Type B pancreatic cell (in vitro differentiated cells): ENCODE measurements at places on chromosomes 13 and 19.

DNA sequence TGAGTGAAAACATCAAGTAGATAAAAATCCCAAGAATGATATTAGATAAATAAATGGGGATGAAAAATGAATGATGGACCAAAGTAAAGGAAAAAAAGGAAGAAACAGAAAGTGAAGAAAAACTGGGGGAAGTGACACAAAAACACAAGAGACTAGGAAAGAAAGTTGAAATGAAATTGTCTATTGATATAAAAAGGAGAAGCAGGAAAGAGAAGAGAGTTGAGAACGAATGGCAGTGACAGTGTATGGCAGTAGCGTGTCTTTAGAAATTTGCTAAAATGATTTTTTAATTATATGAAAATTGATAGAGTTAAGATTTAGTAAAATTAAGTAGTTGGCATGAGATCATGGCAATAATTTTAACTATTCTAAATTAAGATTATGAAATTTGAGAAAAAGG, 36.3 kb upstream of the SGCG start:
- DNase-seq, result no peak

- DNase-seq, result no peak
Measured at GRCh38 chr13:91346062-91346461, 1.4 kb upstream of the MIR17HG start.

- no peak for DNase-seq
Measured at GRCh38 chr13:99273128-99273527, 14.9 kb upstream of the GPR18 start.

DNA sequence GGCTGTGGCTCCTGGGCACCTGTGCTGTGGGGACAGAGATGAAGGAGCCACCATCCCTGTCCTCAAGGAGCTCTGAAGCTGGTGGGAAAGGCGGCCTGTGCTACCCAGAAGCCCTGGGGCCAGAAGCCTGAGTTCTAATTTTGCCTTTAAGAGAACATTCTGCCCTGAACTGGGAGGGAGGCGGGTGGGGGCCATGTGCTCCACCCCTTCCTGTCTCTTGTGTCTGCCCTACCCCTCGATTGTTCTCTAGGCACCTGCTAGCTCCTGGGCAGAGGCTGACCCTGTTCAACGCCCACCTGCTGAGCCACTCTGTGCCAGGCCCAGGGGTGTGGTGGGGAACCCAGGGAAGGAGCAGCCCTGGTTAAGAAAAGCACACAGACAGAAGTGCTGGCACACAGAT, 5.9 kb downstream of the TRAPPC6A start:
- DNase-seq, result no peak

DNA sequence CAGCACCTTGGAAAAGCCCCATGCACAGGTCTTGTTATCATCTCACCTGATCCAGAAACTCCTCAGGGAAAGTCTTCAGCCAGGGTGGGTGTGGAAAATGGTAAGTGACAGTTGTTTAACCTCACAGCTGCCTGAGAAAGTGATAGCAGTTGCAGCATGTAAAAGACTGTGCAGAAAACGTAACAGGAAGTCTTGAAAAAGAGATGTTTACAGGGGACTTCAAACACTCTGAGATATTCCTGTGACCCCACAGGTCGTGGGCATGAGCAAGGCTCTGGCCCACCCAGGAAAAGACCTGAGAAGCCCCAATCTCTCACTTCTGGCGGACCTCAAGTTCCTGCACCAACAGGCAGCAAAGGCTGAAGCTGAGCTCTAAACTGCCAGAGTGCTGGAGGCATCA, 826.9 kb downstream of the UQCRFS1 start:
- no peak for DNase-seq

DNA sequence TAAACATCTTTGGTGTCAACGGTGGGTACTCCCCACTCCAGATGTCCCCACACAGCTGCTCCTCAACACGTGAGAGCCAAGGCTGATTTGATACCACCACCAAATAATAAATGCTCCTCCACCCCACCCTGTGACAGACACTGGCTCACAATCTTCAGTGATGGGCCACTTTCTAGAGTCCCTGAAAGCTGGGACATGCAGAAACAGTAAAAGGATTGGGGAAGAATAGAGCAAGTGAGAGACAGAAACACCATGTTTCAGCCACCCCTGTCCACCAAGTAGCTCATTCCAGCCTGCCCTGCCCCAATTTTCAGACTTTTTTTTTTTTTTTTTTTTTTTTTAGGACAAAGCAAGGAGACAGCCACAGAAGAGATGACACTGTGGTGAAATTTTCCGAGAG, 1.6 kb downstream of the SLC46A3 start:
- DNase-seq, result no peak

- peak; percentile 40 for DNase-seq
Measured at GRCh38 chr19:46603195-46603637, 2.1 kb downstream of the CALM3 start.

DNA sequence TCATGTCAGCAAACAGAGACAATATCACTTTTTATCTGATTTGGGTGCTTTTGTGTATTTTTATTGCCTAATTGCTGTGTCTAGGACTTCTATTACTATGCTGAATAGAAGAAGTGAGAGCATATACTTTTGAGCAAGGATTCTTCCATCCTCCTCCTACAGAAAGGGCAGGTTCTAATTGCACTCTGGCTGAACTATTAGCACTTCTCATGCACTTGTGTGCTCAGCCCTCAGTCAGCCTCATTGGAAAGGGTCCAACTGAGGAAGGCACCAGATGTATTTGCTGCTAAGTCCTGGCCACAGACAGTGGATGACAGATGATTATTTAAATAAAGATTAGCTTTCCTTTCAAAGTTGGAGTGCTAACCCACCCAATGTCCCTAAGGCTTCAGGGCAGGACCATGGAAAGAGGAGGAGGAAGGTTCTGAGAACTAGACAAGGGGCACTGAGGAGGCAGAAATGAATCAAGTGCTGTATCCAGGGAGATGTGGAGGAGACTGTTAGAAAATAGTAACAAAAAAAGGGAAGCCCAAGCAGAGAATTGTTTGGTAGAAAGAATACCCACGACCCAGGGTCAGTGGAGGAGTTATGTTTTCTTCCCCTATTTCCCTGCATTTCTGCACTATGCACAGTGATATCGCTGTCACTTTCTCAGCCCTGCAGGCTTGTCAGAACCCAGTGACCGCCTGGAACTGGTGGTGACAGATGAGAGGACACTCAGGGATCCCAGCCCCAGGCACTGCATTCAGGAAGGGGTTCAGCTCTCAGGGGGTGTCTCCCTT, 8.0 kb downstream of the LILRB4 start:
- DNase-seq, result no peak

- DNase-seq, result no peak
Measured at GRCh38 chr13:98097749-98098148, 45.1 kb upstream of the FARP1 start.

- DNase-seq, result no peak
Measured at GRCh38 chr13:79477968-79478367, 3.0 kb upstream of the NDFIP2 start.

DNA sequence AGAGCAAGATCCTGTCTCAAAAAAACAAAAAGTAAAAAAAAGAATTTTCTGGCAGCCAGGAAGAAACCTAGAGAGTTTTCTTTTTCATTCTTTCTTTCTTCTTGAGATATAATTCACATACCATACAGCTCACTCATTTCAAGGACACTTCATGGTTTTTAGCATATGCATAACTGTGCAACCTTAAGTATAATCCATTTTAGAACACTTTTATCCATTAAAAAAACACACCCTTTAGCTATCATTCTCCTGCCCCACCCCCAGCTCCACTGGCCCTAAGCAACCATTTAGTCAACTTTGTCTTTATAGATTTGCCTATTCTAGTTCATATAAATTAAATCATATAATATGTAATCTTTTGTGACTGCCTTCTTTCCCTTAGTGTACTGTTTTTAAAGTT, 8.1 kb upstream of the IPO5 start:
- no peak for DNase-seq

DNA sequence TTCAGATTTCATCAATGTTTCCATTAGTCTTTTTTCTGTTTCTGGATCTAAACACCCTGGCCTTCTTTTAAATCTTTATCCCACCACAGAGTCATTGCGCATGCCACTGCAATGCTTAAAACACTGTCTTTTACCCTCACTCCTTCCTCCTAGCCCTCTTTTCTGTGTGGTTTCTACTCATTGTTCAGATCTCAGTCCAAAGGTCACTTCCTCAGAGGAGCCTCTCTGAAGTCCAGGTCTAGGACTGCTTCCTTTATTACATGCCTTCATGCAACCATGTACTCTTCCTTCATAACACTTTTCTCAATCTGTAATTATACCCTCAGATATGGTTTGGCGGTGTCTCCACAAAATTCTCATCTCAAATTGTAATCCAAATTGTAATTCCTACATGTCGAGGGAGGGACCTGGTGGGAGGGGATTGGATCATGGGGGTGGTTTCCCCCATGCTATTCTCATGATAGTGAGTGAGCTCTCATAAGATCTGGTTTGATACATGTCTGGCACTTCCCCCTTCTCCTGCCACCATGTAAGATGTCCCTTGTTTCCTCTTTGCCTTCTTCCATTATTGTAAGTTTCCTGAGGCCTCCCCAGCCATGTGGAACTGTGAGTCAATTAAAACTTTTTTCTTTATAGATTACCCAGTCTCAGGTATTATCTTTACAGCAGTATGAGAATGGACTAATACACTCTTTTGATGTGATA, 808.9 kb downstream of the DIAPH3 start:
- no peak for DNase-seq

- no peak for DNase-seq
Measured at GRCh38 chr19:55635334-55635717, 5.5 kb upstream of the ZNF580 start.

DNA sequence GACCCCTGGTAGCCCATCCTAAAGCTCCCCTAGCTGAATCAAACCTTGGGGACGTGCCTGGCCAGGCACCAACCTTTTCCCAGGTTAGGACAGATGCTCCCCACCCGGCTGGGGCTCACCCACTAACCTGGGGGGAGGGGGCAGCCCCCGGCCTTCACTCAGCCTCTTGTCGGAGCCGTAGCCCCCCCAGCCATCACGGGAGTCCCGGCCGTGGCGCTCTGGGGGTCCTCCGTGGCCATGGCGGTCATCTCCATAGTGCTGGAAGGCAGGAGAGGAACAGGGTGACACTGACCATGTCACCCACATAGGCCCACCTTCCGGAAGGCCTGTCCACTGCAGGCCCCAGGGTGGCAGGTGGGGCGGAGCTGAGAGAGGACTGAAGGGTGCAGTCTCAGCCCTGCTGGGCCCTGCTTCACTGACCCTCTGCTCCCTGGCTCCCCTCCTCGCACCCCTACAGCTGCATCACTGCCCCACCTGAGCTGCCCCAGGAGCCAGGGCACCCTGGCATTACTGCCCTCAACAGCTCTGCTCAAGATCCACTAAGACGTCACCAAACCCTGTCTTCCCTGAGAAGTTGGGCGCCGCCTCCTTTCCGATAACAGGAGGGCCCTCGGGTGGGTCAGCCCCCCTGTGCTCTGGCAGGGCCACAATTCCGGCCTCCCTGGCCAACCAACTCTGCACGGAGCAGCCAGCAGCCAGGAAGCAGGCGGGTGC, 22.6 kb upstream of the TINCR start:
- no peak for DNase-seq

DNA sequence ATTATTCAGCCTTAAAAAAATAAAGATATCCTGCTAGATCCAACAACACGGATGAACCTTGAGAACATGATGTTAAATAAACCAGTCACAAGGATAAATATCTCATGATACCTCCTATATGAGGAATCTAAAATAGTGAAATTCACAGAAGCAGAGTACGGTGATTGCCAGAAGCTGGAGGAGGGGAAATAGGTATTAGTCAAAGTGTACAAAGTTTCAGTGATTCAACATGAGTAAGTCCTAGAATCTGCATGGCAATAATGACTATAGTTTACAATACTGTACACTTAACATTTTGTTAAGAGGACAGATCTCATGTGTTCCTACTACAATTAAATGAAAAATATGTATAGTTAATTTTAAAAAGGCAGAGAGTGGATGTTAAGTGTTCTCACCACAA, 206.6 kb upstream of the SLC10A2 start:
- DNase-seq, result no peak

DNA sequence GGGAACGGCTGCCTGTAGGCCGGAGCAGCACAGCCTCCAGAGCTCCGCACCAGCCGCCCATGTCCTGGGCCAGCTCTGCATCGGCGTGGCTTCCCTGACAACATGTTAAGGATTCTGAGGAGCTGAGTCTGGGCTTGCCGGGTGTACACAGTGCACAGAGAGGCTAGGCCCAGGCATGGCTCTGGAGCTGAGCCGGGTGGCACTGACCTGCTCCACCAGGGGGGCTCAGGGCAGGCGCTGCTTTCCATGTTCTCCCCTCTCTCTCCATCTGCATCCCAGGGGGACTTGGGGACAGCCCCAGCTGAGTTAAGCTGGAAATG, 31.6 kb downstream of the AP1M1 start:
- no peak for DNase-seq

DNA sequence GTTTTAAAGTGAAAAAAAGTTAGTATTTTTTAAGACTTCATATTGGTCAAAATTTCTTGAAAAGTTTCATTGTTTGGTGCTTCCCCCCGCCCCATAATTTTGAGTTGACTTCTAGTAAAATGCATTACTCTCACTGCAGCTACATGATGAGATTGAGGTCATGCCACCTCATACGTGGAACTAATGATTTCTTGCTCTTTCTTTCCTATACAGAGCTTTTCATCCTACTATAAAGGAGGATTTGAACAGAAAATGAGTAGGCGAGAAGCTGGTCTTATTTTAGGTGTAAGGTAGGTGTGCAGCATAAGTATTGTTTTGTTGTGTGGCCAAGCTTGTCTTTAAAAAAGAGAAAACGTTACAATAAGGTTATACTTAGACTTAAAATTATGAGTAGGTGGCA, 55.0 kb downstream of the DNAJC15 start:
- no peak for DNase-seq

- DNase-seq, result no peak
Measured at GRCh38 chr13:39952249-39953233, 297.1 kb downstream of the COG6 start.

DNA sequence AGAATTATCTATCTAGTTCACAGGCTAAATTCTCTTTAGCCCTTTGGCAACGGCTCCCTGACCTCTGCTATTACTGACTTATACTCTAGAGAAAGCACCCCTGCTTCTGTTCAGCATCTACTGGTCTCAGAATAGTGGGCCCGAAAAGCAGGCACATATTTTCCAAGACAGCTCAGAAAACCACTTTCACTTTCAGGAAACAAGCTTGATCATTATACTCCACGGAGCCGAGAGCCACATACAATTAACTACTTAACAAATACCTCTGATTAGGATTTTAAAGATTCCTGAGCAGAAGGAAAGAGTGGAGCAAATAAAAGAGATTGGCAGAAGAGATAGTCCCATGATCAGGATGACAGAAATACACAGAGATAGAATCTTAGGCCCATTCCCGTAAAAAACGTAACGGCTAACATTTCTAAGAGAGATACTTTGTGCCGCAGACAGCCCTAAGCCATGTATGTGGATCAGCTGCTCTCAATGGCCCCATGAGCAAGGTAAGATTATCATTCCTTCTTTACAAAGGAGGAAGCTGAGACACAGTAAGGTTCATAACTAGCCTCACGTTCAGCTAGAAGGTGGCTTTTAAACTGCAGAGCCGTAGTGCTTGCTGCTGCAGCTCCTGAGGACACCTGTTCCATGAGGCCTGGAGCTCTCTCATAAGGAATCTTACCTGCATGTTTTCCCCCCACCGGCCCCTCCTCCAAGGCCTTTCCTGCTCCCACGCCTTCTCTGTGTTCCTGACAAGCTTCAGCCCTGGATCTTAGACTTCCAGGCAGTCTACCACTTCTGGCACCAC, 227.2 kb downstream of the FOXO1 start:
- no peak for DNase-seq
